Spleen (tissue), 13 donors: ENCODE measurements at places on chromosomes 3 and 15. TPM values are rescaled to one million over a fixed set of nuclear protein-coding genes. Genes with fewer than 3 reads are reported as not detected.

Gene ZPLD1
- 0.03 TPM for polyA plus RNA-seq

Gene POPDC2
- polyA plus RNA-seq = 8.3 TPM

Gene FBXO40
- not detected for polyA plus RNA-seq

Gene SEMA7A
- polyA plus RNA-seq = 154 TPM

Gene BDH1
- 17.3 TPM for polyA plus RNA-seq

Gene PARP9
- polyA plus RNA-seq = 27.6 TPM

Gene ZBBX
- polyA plus RNA-seq = not detected

DNA sequence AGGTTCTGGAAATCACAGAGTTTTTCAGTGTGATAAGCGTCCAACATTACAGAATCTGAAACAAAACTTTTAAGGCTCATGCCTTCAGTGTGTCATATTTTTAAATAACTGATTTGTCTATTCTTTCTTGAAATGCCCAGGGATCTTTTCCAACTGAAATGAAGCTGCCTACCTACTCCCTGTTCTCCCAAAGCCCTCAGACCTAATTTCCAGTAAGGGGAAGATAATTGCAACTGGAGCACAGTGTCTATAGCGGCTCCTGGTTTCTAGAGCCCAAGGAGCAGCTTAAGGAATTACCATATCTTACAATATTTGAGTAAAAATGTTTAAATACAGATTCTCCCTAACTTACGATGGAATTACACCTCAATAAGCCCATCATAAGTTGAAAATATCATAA, 33.0 kb downstream of the LRRC2 start:
- H3K36me3 ChIP-seq = no peaks in the 10 kb centered on the region
- H3K4me3 ChIP-seq = no peak overlapping the region
- H3K27ac ChIP-seq = no peak overlapping the region
- H3K4me1 ChIP-seq = peaks cover 7% of the 10 kb centered on the region

DNA sequence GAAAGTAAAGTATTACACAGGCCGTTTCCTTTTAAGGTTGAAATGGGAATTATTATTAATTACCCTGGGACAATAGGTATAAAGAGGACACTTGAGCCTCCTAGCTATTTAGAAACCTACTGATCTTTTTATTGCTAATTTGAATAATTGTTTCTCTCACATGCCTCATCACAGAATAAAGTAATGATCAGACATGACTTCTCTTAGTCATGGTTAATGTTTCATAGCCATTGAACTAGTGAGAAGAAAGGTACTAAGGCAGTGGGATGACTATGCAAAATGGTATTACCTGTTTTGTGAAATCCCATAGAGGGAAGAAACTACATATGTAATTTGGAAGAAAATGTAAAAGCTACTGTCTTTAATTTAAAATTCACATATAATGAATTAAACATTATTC, 85.6 kb downstream of the EPHA6 start:
- no peak overlapping the region for H3K4me3 ChIP-seq
- H3K27ac ChIP-seq = no peak overlapping the region
- no peak for DNase-seq
- no peaks in the 10 kb centered on the region for H3K36me3 ChIP-seq

DNA sequence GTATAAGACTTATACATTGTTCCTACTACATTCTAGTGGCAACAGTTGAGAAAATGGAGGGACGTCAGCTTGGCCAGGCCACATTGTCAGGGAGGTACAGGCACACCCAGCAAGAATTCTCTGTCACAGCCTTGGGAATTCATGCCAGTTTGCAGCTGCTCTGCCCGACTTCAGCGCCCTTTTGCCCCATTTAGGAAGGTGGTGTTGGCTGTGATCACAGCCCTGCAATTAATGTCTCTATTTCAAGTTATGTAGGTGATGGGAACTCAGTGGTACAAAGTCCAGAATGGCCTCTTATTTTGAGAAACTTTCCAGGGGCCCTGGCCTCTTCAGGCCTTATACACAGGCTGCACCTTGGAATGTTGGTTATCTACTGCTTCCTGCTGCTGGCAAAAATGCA, 26.7 kb downstream of the AMOTL2 start:
- no peaks in the 10 kb centered on the region for H3K36me3 ChIP-seq
- no peak overlapping the region for H3K4me3 ChIP-seq
- DNase-seq = peak; percentile 47
- no peak overlapping the region for H3K27ac ChIP-seq
- no peaks in the 10 kb centered on the region for H3K4me1 ChIP-seq

GRCh38 chr3:13748276-13748879, 131.5 kb downstream of the WNT7A start:
- no peak overlapping the region for H3K27ac ChIP-seq
- H3K27me3 ChIP-seq = no peaks in the 10 kb centered on the region
- no peak for DNase-seq
- no peaks in the 10 kb centered on the region for H3K36me3 ChIP-seq

GRCh38 chr3:83498361-83499016, 1460.3 kb upstream of the CADM2 start:
- no peaks in the 10 kb centered on the region for H3K36me3 ChIP-seq
- DNase-seq = no peak
- no peaks in the 10 kb centered on the region for H3K4me1 ChIP-seq
- H3K27ac ChIP-seq = no peak overlapping the region
- H3K4me3 ChIP-seq = no peak overlapping the region
- H3K27me3 ChIP-seq = no peaks in the 10 kb centered on the region

DNA sequence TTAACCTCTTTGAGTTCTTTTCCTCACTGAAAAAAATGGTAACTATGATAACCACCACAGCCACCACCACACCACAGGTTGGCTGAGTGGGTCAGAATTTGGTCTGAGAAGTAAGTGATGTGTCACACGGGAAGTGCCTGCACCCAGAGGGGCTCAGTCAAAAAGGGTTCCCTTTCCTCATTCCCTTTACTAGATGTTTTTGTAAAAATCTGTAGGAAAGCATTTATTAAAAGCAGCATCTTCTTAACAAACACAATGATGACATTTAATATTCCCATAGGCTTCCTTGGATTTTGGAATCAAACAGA, 23.2 kb downstream of the CFAP92 start:
- H3K36me3 ChIP-seq = no peaks in the 10 kb centered on the region
- no peaks in the 10 kb centered on the region for H3K27me3 ChIP-seq
- peaks cover 7% of the 10 kb centered on the region for H3K4me1 ChIP-seq
- H3K27ac ChIP-seq = no peak overlapping the region
- no peak overlapping the region for H3K4me3 ChIP-seq

DNA sequence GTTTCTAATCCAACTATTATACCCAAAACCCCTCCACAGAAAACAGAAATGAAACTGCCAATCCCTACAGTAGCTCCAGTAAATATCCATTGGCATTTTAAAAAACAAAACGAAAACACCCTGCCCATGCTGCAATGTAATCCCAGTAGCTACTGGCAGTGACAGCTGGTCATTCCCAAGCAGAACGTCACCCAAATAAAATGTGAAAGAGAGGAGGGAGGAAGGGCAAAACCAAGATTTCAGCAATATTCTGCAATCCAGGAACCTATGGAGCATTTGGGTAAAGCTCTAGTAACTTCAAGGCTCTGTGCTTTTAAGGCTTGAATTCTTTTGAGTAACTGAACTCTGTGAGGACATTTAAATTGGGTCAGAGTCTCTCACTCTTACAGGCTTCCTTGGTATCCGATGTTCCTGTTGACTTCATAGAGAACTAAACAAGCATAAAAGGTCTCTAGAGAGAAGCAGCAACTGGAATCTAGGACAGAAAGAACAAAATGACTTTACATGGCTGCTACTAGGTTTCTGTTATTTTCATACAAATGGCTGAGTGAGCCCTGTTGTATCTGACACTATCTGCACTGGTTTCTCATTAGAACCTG, 136.2 kb downstream of the TNIK start:
- no peaks in the 10 kb centered on the region for H3K27me3 ChIP-seq
- peaks cover 11% of the 10 kb centered on the region for H3K4me1 ChIP-seq
- DNase-seq = no peak
- peak overlapping the region; percentile 25 for H3K27ac ChIP-seq
- H3K4me3 ChIP-seq = no peak overlapping the region
- H3K36me3 ChIP-seq = no peaks in the 10 kb centered on the region

DNA sequence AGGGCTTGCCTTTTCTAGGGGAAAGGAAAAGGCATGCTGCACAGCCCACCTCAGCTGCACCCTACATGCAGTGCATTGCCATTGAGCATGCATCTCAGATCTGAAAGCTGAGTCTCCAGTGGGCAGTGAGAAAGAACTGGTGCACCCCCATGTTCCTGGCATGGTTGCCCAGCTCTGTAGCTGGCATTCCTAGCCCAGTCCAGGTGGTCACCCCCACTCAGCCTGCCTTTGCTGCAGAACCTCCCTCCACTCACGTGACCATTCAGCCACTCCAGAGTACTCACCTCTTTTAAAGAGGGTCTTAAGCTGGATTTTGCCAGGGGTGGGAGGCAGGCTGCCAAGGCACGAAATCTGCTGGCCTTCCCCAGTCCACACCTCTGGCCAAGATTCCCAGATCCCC, 208.6 kb upstream of the TOPAZ1 start:
- H3K27ac ChIP-seq = no peak overlapping the region
- no peaks in the 10 kb centered on the region for H3K36me3 ChIP-seq
- no peaks in the 10 kb centered on the region for H3K4me1 ChIP-seq
- no peak overlapping the region for H3K4me3 ChIP-seq

DNA sequence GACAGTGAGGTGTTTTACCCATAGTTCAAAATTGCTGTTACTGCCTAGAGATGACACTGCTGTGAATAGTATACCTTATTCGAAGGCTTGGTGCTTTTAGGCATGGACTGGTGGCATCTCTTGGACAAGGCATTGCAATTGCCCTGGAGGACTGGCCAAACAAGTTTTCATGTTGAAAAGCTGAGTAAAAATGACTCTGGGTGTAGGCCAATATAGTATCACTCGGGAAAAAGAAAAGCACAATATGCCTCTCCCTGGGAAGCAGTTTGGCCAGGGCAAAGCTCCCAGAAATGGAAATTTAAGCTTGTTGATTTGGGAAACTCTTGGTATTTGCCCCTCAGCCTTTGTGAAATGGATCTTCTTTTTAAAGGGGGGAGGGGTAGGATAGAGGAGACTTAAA, 54.8 kb downstream of the ZNF609 start:
- H3K36me3 ChIP-seq = no peaks in the 10 kb centered on the region
- H3K4me1 ChIP-seq = peaks cover 52% of the 10 kb centered on the region
- DNase-seq = no peak
- no peaks in the 10 kb centered on the region for H3K27me3 ChIP-seq
- no peak overlapping the region for H3K27ac ChIP-seq

GRCh38 chr3:127286571-127287140, 1.2 kb downstream of the PRR20G start:
- DNase-seq = no peak
- H3K4me1 ChIP-seq = no peaks in the 10 kb centered on the region
- H3K27me3 ChIP-seq = no peaks in the 10 kb centered on the region

DNA sequence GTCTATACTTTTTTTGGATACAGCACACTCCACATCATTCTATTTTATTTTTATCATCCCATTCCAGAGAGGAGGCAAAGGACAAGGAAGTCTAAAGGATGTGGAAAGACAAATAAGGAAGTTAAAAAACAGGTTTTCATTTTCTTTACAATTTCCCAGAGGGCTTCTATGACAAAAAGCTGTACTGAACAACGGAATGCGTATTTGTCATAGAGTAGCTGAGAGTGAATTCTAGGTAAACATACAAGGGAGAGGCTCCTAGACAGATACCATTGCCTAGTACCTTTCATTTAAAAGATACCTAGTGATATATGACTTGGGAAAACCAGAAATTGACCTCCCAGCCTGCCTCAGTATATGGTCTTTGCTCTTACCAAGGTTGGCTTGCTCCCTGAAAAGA, 341.7 kb downstream of the FHIT start:
- no peak for DNase-seq
- no peak overlapping the region for H3K4me3 ChIP-seq
- H3K4me1 ChIP-seq = no peaks in the 10 kb centered on the region
- no peaks in the 10 kb centered on the region for H3K36me3 ChIP-seq
- H3K27me3 ChIP-seq = no peaks in the 10 kb centered on the region

DNA sequence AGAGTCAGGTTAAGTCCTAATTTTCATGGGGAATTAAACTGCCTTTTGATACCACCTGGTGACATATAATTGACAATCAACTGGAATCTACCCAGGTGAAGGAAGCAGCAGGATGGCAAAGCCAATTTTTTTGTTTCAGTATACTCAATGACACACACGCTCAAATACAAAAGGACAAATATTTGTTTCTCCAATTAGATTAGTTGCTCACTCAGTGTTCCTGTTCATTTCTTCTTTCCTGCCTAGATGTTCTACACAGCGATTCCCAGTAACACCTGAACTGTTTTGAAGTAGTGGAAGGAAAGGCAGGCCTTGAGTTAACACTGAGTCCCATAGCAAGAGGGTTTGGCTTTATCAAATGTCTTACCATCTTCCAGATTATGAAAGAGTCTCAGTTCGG, 157.5 kb downstream of the PDZRN3 start:
- H3K27me3 ChIP-seq = peaks cover 14% of the 10 kb centered on the region
- H3K36me3 ChIP-seq = no peaks in the 10 kb centered on the region
- no peak for DNase-seq
- H3K4me1 ChIP-seq = no peaks in the 10 kb centered on the region
- no peak overlapping the region for H3K4me3 ChIP-seq
